ENCODE measurements at places on chromosomes 1 and 21.

DNA sequence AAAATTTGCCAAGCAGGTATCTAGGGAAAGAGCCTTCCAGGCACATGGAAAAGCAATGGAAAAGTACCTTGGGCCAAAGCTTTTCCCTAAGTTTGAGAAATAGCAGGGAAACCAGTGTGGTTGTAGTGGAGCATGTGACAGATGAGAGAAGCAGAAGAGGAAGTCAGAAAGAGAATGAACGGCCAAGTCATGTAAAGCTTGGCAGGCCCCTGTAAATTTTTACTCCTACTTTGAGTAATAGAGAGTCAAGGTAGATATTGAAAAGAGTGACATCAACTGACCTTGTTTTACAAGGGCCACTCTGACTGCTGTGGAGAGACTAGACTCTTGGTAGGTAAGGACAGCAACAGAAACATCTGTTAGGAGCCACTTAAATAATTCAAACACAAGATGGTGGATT is 180.9 kb upstream of the PRMT6 start:
- no peak for DNase-seq

DNA sequence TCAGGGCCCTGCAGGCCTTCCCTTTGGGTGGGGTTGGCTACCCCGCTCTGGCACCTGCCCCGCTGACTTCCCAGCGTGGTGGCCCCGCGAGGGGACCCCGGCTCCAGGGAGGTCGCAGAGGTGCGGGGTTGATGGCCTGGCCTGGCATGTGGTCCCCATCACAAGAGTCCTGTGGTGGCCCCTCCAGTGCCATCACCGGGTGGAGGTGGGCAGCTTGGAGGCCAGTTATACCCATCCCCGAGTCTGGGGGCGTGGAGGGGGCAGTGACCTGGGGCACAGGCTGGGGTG is 26.8 kb downstream of the PRMT2 start:
- DNase-seq: no peak

- no peak for DNase-seq
Measured at GRCh38 chr21:44837537-44837936, 19.7 kb upstream of the SUMO3 start.

DNA sequence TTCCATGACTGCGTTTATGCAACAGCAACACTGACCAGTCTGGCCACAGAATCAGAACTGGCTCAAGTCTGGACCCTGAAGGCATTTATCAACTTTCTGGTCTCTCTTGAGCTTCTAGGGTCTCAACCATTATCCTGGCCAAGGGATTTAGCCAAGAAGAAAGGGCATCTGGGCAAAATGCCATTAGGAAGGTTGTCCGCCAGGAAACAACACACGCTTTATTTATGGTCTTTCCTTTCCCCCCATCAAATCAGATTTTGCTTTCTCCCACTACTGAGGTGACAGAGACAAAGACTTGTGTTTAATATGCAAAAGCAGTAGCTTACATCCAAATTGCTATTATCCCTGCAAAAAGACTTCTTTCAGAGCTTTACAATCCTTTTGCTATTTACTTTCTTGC is 81.6 kb upstream of the PPP2R5A start:
- DNase-seq: no peak

GRCh38 chr1:38512789-38513188 is 346.8 kb downstream of the RRAGC start:
- DNase-seq: no peak
